ENCODE measurements at places on chromosomes 4 and X.

- no peak for DNase-seq
Observed at GRCh38 chr4:6056976-6057766, 38.9 kb upstream of the C4orf50 start.

GRCh38 chrX:140163371-140164159 lies 198.2 kb upstream of the CXorf66 start:
- no peak for DNase-seq

DNA sequence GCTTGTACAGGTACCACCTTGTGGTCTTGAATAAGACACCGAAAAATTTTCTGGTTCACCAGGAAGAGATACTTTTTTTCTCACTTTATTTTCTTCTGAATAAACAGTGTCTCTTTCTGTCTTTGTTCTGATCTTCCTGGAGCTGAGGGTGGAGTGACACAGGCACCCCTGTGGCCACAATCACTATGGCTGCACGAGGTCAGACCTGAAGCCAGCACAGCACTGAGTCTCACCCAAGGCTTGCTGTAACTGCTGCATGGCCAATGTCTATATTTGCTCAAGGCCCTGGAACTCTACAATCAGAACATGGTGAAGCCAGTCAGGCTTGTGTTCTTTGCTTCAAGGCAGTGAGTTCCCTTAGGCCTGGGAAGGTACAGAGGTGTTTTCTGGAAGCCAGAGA lies 87.2 kb downstream of the GPR174 start:
- no peak for DNase-seq

GRCh38 chr4:25928379-25929297 lies 14.6 kb downstream of the SMIM20 start:
- peak; percentile 90 for DNase-seq
